ENCODE measurements at places on chromosomes 3 and 15.

DNA sequence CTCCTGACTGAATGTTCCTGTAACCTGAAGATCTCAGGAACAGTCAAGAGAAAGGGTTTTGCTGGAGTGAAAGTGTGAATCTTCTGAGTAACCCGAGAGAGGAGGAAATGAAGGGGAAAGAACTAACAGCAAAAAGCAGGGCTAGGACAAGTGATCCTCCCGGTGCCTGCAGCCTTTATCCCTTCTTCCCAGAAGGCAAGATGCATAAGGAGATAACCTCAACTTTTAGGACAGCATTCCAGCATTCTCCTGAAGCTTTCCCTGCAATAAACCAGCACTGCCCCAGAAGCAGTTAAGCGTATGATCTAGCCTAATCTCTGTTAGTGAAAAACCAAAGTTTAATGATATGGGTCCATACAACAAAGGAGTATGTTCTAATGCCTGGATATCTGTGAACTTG is 298.8 kb downstream of the MEX3B start:
- DNase-seq, result no peak

- no peak for DNase-seq
These were observed 77.5 kb upstream of the IL12A start for GRCh38 chr3:159910991-159911663.

- DNase-seq, result no peak
These were observed 3.7 kb upstream of the SLC9C1 start for GRCh38 chr3:112297714-112298113.

- no peak for DNase-seq
These were observed 2.7 kb downstream of the MECOM start for GRCh38 chr3:169660709-169661360.

DNA sequence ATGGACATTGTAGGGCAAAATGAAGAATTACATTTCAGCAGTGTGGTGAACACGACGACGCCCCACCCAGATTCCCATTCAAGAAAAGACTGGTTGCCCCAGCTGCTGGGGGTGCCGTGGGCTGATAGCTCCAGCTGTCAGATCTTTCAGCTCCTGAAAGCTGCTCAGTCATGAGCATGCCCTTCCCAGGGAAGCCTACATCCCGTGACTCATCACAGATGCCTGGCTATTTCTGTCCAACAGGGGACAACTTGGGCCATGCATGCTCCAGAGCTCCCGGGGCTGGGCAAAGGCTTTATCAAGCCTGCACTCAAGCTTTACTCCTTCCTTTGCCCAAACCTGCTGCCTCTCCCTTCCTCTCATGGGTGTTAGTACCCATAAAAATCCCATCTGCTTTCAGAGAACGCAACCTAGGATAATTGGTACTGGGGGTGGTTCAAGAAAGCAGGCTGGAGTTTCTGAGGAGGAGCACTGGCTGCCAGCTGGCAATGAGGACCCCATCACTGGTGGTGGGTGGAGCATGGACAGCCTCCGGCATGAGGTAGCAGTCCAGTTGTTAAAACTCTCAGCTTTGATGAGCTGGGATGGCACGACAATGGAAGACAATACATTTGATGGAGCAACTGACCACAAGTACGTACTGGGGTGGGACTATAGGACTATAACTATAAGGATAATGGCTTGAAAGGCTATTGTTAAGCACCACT is 16.4 kb upstream of the ST8SIA2 start:
- DNase-seq, result no peak

- DNase-seq, result no peak
These were observed 16.3 kb downstream of the SLC6A20 start for GRCh38 chr3:45779746-45780735.

DNA sequence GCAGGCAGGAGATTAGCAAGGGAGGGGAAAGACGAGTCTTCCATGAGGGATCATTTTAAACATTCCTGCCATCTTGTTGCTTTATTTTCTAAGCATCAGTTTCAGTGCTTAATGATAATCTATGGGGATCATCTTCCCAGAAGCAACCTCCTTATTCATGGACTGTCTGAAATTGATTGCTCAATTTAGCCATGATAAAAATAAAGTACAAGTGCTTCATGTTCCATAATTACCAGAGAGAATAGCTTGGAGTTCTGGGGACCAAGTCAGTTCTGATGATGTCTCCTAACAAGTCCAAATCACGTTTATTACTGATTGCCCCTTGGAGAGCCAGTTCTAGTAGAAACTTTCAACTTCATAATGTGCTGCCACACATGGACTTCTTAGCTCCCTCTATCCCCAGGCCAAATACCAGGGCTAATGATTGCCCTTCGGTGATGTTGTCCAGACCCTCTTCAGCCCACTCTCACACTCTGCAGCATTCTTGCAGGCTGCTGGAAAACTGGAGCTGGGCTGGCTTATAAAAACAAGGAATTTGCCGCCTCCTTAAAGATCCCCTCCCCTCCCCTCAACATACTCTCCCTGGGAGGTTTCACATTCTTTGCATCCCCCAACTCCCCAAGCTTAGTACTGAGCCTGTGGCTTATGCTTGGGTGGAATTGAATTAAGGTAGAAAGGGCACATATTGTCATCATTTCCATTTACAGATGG is 222.1 kb upstream of the ADAMTS9 start:
- no peak for DNase-seq

- no peak for DNase-seq
These were observed 50.8 kb downstream of the CPN2 start for GRCh38 chr3:194300382-194300758.

- DNase-seq, result no peak
These were observed 2.1 kb downstream of the UBA5 start for GRCh38 chr3:132662212-132662611.

- peak; percentile 81 for DNase-seq
These were observed 33.4 kb downstream of the SPINK8 start for GRCh38 chr3:48299746-48300712.

GRCh38 chr3:65039754-65040210 is 352.0 kb upstream of the ADAMTS9 start:
- no peak for DNase-seq

- no peak for DNase-seq
These were observed 225.4 kb upstream of the SOX2 start for GRCh38 chr3:181486141-181486885.

DNA sequence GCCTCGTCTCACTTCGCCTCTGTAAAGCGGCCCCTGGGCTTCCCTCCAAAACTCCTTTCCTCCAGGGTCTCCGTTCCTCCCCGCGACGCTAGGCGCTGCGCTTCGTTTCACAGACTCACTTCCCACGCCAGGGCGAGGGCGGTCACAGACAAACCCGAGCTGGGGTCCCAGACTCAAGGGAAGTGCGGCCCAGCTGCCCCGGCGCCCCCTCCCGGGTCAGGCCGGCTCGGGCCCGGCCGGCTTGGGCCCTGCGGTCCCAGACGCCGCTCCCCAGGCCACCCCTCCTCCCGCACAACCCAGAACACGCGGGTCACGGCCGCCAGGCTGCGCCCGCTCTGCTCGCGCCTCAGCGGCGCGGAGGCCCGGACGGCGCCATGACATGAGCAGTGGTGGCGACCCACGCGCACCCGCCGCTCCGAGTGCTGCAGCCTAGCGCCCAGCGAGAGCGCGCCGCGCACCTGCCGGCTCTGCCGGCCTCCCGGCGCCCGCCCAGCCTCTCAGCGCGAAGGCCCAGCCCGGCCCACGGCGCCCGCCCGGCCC is 547 bp downstream of the NUP210 start:
- no peak for DNase-seq

- DNase-seq, result no peak
These were observed 3.2 kb downstream of the DVL3 start for GRCh38 chr3:184158404-184158803.

DNA sequence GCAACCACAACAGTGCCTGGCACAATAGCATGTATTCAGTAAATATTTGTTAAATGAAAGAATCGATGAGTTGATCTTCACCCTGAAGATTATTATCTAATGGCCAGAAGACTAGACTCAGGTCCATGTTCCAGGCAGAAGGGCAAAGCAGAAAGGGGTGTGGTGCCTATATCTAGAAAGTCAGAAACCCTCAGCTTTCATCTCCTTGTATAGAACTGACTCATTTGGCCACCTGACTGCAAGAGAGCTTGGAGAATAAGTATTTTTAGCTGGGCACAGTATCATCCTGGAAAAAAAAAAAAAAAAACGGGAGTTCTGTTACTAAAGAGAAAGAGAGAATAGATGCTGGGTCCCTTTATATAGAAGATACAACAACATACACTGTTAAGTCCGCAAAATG is 69.7 kb upstream of the SPRED1 start:
- DNase-seq, result no peak

DNA sequence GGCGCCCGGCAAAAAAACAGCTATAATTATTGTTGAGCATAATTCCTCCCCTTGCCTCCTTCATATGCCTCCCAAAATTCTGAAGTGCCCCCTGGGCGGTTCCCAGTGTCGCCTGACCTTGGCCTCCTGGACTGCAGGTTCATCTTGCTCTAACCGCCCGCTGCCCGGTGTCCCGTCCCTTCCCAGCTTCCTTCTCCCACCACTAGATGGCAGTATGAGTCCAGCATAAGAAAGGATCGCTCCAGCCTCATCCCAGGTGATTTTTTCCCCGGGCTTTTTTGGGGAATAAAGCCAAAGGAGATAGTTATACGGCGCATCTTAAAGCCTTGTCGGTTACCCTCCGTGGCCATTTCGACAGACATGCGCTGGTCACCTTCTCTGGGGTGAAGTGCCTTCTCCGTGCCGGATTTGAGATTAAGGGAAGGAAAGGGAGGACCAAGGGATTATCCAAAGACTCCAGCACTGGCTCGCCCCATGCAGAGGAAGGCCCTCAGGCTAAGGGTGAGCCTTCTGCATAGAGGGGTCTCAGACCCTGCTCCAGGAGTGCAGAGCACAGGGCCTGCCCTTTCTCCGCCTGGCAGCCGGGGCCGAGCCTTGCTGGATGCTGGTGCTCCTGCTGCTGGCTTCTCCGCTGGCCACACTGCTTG is 45.8 kb upstream of the TRA2B start:
- DNase-seq, result peak; percentile 45

DNA sequence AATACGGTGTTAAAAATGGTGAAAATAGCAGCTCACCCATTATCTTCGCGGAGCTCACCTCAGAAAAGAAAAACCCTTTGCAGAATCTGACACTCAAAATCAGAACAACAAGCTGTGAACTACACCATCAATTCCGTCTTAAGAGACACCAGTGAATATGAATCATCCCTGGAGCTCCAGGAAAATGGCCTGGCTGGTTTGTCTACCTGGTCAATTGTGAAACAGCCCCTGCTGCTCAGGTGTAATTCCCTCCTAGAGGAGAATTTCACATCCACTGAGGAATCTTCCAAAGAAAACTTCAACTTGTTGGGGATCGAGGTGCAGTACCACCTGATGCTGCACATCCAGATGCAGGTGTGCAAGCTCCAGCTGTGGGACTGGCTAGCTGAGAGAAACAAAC is 3.0 kb upstream of the XRN1 start:
- no peak for DNase-seq

DNA sequence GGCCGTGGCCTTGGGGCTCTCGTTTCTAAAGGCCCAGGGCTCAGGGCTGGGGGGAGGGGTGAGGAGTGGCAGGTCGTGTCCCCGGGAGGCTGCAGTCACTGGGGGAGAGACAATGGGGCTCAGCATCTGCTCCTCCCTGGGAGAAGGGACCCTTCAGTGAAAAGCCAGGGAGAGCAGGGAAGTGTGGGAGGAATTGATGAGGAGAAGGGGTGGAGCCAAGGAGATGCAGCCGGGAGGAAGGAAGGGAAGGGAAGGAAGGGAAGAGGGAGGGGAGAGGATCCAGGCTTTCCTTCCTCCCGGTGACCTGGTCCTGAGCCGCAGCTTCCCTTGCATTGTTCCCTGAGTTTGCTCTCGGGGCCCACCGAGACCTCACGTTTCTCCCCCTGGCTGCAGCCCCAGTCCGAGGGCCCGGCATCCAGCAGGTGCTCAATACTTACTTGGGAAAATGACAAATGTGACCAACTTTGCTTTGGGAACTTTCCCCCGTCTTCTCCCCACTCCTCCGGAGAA is 1.4 kb upstream of the ZNF710 start:
- no peak for DNase-seq

DNA sequence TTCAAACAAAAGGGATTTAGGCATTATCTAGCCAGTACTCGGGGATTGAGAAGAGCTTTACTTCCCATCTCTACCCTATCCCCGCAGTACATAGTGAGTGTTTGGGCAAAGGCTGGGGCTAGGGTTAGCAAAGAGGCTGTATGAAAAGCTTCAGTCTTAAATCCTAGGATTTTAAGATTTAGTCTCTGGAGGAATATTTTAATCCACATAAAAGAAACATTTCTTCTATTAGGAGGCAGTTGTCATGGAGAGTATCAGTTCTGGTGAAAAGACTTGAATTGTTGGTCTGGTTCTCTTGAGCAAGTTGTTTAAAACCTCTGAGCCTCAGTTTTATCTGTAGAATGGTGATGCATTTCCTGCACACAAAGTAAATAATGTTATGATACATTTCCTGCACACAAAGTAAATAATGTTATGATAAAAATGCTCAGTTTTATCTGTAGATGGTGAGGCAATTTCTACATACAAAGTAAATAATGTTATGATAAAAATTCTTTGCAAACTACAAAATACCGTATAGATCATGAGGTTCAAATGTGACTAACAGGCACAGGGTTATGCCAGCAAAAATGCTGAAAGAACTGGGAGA is 53.9 kb upstream of the ZBED2 start:
- DNase-seq, result no peak

GRCh38 chr3:132006605-132007204 is 28.1 kb downstream of the CPNE4 start:
- peak; percentile 73 for DNase-seq

- DNase-seq, result no peak
These were observed 132.3 kb downstream of the SNRPN start for GRCh38 chr15:25087137-25087536.

All from AML-193 (cell line).